Islet precursor cell (in vitro differentiated cells): ENCODE measurements at places on chromosomes 1 and 21.

DNA sequence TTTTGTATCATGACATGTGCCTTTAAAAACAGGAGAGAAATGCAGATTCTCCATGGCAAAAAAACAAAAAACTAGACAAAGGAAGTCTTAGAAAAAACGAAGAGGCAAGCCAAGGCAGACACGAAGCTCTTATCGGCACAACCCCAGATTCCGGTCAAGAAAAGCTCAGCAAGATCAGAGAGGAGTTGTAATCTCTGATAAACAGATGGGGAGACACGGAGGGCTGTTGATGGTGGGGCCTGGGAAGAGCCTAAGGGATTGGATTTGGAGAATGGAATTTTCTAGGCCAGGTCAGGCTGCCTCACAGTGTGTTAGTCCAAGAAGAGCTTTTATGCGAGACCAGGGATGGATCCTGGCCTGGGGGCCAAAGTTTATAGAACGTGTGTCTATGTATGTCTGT, 96.2 kb upstream of the AKT3 start:
- DNase-seq: peak; percentile 72

GRCh38 chr1:218350035-218350525, 4.9 kb downstream of the TGFB2 start:
- DNase-seq: no peak

GRCh38 chr1:119091618-119092017, 48.8 kb downstream of the WARS2 start:
- no peak for DNase-seq

- peak; percentile 43 for DNase-seq
Measured at GRCh38 chr21:46055863-46056281, 42.0 kb upstream of the COL6A2 start.

- no peak for DNase-seq
Measured at GRCh38 chr21:34908419-34909055, 140.6 kb downstream of the RUNX1 start.

- DNase-seq: no peak
Measured at GRCh38 chr1:100627936-100628335, 90.0 kb downstream of the GPR88 start.

DNA sequence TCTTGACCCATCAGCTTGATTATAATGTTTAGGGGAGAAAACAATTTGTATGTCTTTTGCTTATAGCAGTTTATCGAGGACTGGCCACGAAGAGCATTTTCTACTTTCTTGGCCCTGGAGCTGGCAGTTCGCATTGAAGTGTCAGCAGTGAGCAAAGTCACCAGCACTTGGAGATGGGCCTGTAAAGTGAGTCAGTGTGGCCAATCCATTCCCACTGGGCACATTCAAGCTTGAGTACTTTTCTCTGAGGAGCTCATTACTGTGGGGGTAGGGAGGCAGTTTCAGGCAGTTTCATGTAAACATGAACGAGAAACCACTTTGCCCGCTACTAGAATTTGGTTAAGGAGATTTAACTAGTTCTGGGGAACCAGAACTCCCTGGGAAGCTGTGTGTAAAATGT, 164.8 kb downstream of the PRDM2 start:
- DNase-seq: no peak

- peak; percentile 63 for DNase-seq
Measured at GRCh38 chr21:27564684-27565301, 597.9 kb upstream of the ADAMTS5 start.

GRCh38 chr1:187714470-187714869, 885.7 kb downstream of the PLA2G4A start:
- DNase-seq: no peak

GRCh38 chr21:35720208-35720731, 340.1 kb downstream of the SETD4 start:
- DNase-seq: no peak

- DNase-seq: no peak
Measured at GRCh38 chr1:204894031-204894430, 23.4 kb downstream of the NFASC start.

DNA sequence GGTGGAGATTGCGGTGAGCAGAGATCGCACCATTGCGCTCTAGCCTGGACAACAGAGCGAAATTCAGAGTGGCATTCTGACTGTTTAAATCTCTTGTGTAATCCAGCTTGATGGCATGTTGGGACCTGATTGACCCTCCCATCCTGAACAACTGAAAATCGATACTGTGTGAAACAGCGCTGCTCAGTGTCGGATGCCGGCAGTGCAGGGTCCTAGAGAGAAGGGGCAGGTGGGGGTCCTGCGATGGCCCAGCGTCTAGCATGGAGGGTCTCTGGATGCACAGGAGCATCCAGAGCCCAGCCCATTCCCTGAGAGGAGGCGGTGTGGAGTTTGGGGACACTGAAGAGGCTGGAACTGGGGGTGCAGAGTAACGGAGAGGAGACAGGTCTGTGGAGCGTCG, 15.8 kb downstream of the AGT start:
- no peak for DNase-seq

GRCh38 chr1:219495737-219496408, 117.0 kb downstream of the ZC3H11B start:
- DNase-seq: no peak

GRCh38 chr1:85617633-85618100, 37.1 kb downstream of the CCN1 start:
- DNase-seq: peak; percentile 2

DNA sequence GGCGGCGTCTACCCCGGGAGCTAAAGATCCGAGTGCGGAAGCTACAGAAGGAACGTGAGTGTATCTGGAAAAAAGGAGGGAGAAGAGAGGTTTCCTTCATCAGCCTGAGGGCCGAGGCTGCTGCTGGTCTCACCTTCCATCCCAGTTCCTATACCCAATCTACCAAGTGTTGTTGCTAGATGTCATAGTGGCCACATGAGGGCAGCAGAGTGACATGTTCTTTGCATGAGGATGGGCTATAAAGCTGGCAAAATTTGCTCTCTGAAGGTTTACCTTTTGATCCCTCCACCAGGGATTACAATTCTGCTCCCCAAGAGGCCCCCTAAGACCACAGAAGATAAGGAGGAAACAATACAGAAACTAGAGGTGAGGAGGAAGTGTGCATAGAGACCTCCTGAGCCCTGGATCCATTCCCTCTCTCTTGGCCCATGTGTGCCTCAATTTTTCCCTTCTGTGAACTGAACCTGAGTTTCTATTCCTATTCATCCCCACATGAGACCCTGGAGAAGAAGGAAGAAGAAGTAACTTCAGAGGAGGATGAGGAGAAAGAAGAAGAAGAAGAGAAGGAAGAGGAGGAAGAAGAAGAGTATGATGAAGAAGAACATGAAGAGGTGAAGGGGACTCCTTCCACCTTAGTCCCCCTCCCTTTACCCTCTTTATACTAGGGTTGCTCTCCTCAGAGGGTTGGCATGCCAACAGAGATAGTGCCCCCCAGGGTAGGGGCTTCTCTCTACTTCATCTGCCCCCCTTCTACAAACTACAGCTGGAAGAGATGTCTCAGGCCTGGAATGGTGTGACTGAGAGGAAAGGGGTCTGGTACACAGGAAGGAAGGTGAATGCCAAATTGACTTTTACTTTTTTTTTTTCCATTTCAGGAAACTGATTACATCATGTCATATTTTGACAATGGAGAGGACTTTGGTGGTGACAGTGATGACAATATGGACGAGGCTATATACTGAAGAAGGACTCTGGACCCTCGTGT, 13.3 kb downstream of the POLR3GL start:
- DNase-seq: peak; percentile 78

DNA sequence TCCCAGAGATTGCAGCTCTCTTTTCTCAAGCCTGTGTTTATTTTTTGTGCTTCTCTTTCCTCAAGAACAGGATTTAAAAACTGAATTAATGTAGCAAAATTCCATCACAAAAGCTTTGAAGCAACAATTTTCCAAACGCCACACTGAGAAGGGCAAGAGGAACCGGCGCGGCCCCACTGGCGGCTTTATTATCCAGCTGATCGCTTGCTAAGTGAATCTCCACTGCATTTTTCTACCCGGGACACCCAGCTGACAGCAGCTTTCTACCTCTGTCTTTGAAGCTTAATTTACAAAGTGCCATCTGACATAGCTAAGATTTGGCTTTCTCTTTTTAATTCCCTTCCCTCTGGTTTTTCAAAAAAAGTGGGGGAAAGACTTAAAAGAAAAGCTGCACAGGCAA, 369.3 kb upstream of the C1orf174 start:
- DNase-seq: no peak

DNA sequence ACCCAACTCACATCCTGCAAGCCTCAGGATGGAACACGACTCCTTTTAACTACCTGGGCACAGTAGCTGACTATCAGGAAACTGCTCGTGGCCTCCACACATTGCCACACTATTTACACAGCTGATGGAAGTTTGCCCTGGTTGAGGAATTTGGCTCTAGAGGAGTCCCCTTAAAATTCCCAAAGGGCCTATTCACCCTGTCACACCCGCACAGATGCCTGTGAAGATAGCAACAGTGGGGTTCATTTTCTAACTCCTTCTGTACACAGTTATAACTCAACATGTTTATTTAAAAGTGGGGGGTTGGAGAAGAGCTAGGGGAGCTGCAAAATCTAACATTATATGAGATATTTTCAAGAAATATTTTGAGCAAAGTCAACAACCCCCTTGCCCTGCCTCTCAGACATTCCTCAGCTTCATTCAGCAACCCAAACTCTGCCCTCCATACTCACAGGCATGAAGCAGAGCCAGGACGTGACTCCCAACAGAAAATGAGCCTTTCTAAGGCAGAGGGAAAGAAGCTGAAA, 35.8 kb upstream of the CCN1 start:
- DNase-seq: peak; percentile 52

- peak; percentile 41 for DNase-seq
Measured at GRCh38 chr21:45870421-45870820, 111.1 kb upstream of the COL6A1 start.

DNA sequence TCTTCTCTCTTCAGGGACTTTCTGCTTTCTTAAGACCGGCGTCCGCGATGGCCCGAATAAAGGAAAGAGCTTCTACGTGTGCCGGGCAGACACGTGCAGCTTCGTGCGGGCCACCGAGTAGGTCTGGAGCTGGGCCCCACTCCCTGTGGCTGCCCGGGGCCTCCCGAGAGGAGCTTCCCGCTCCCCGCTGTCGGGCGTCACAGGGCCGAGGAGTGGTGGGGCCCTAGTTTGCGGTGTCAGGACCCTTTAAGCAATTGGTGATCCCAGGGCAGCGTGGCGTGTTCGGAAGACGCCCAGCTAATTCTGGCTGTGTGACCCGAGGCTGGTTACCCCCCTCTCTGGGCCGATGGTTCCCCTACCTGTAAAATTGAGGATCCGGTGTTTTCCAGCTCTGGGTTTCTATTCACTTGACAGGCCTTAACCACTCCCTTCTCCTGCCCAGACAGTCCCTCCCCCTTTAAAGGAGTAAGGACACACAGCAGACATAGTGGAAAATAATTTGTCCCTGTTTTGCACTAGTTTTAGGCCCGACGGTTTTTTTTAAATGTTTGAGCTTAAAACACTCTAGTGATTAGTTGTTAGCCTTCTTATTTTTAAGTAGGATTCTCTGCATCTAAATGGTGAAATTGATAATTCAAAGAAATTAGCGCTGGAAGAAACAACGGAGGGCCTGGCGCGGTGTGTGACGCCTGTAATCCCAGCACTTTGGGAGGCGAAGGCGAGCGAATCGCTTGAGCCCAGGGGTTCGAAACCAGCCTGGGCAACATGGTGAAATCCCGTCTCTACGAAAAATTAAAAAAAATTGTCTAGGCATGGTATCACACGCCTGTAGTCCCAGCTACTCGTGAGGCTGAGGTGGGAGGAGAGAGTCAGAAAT, 553 bp downstream of the TTF2 start:
- DNase-seq: peak; percentile 76

DNA sequence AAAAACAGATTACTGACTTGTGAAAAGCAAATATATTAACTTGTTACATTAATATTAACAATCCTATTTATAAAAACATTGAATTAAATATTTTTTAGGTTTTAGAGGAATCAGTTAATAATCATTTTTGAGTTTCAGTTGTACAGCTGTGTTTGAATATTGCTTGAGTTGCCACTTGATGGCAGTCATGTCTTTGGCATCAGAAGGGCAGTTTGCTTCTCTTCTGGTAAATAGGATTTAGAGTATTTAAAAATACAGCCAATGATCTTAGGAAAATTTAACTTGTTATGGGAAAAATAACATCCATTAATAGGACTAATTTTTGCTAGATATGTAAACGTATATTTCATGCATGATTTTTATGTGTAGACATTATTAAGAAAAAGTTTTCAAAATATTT, 234.1 kb downstream of the NCAM2 start:
- DNase-seq: no peak

DNA sequence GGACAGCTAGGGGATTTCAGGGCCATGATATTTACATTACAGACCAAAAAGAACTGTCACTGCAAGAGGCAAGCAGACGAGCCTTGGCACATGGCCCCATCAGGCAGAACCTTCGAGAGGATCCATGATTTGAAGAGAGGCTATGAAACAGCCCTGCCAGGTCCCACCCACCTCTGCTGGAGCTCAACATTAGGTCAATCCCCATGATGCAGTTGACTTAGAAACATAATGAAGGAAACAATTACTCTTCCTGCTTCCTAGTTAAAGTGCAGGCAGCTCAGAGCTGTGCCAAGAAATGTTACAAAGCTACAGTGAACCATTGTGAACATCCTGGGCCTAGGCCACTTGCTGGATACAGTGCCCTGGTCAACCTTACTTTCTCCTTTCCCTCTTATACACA, 41.7 kb upstream of the PTCH2 start:
- no peak for DNase-seq

- DNase-seq: no peak
Measured at GRCh38 chr1:100051893-100052292, 80.8 kb downstream of the SASS6 start.

DNA sequence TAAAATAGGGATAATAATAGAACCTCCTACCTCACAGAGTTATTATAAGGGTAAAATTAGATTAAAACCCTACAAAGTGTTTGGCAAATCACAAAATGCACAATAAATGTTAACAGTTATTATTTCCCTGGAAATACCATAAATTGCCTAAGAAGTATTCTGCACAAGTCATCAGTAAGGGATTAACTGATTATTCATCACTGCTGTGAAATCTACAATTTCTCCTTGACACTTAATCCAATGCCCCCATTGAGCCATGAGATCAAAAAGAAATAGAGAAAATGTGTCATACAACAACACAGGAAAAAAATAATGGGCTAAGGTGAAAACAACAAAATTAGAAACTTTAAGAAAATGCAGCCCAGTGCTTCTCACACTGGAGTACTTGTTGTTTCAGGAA, 6.7 kb upstream of the SEC16B start:
- DNase-seq: no peak

GRCh38 chr1:212315184-212315583, 30.0 kb downstream of the PPP2R5A start:
- DNase-seq: no peak

GRCh38 chr1:225848030-225848955, 33.9 kb downstream of the TMEM63A start:
- peak; percentile 54 for DNase-seq
